ENCODE measurements at places on chromosomes 1 and 21. TPM values are rescaled to one million over a fixed set of nuclear protein-coding genes. Genes with fewer than 3 reads are reported as not detected.

The AGTRAP gene
- 66.2 TPM for polyA plus RNA-seq

The ZMYM4 gene
- polyA plus RNA-seq = 16.1 TPM

The COL18A1 gene
- polyA plus RNA-seq = 93.6 TPM

The FCRL3 gene
- polyA plus RNA-seq = not detected

The TNNT2 gene
- polyA plus RNA-seq = 0.57 TPM

The C1orf141 gene
- polyA plus RNA-seq = not detected

The DYRK3 gene
- 3.6 TPM for polyA plus RNA-seq

The TMEM82 gene
- polyA plus RNA-seq = not detected

The ANKRD65 gene
- 0.07 TPM for polyA plus RNA-seq

All from SK-N-SH (cell line).